ENCODE measurements at places on chromosomes 11 and 22.

GRCh38 chr11:57476047-57476756 lies 15.9 kb downstream of the RTN4RL2 start:
- H3K27ac ChIP-seq = no peak overlapping the region
- no peak overlapping the region for H3K4me3 ChIP-seq
- H3K36me3 ChIP-seq = no peaks in the 10 kb centered on the region
- no peaks in the 10 kb centered on the region for H3K27me3 ChIP-seq
- DNase-seq = no peak
- H3K4me1 ChIP-seq = no peaks in the 10 kb centered on the region

DNA sequence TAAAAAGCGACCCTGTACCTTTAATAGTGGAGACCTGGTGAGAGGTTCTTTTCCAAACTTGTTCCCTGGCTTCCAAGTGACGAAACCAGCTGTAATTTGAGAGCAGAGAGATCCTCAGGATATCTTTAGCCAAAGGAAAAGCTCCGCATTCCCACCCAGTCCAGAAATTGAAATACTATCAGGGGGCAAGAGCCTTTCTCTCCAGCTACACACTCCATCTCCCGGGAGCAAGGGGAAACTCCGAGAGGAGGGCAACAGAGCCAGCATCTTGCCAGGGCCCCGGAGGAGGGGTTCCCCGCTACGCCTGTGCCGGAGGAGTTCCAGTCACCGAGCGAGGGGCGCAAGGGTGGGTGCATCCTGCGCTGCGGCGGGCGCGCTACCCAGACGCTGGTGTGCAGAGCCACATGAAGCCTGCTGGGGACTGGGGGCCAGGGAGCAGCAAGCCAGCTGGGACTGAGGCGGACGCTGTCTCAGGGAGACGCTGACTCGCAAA lies at the start of gene FIBIN:
Gene FIBIN, plus strand, starts transcription at position 148 of the 493 bp plus-strand sequence. CDS start 415 bp downstream, outside the sequence.
- DNase-seq = peak; percentile 69
- H3K27ac ChIP-seq = peak within 1 kb of the TSS; percentile 62
- H3K4me3 ChIP-seq = peak within 1 kb of the TSS; percentile 95
- no peaks in the 10 kb centered on the region for H3K36me3 ChIP-seq
- H3K4me1 ChIP-seq = peaks cover 35% of the 10 kb centered on the region

DNA sequence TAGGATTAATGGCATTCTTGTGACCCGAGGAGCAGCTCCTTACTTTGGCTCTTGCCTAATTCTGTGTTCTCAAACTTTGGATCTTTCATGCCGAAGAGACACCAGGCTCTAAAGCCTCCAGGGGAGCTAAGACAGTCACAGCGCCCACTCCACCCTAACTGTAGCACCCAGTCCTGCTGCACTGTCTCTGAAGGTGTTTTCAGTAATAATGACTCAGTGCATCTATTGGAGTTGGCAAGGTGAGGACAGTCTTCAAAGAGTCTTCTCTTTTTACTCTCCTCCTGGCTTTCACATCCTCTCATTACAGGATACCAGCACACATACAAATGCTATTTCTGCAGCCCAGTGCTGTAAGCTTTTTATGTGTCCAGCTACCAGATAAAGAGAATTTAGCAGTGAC lies 69.4 kb downstream of the PPFIBP2 start:
- H3K4me3 ChIP-seq = no peak overlapping the region
- no peak for DNase-seq

GRCh38 chr22:49087198-49087597 lies 740.5 kb downstream of the BRD1 start:
- no peaks in the 10 kb centered on the region for H3K4me1 ChIP-seq
- no peak overlapping the region for H3K27ac ChIP-seq
- DNase-seq = no peak
- H3K27me3 ChIP-seq = no peaks in the 10 kb centered on the region
- H3K36me3 ChIP-seq = no peaks in the 10 kb centered on the region

- no peak for DNase-seq
- H3K4me1 ChIP-seq = no peaks in the 10 kb centered on the region
- no peak overlapping the region for H3K4me3 ChIP-seq
- no peak overlapping the region for H3K27ac ChIP-seq
Observed at GRCh38 chr11:106625566-106625965, 392.7 kb downstream of the GUCY1A2 start.

- H3K27me3 ChIP-seq = 0 out of 2 replicates have a peak, but pooled peaks cover 4% of the 10 kb centered on the region
- no peaks in the 10 kb centered on the region for H3K36me3 ChIP-seq
- DNase-seq = no peak
- H3K27ac ChIP-seq = no peak overlapping the region
- H3K4me3 ChIP-seq = no peak overlapping the region
Observed at GRCh38 chr11:63448646-63449045, 42.3 kb downstream of the PLAAT5 start.

DNA sequence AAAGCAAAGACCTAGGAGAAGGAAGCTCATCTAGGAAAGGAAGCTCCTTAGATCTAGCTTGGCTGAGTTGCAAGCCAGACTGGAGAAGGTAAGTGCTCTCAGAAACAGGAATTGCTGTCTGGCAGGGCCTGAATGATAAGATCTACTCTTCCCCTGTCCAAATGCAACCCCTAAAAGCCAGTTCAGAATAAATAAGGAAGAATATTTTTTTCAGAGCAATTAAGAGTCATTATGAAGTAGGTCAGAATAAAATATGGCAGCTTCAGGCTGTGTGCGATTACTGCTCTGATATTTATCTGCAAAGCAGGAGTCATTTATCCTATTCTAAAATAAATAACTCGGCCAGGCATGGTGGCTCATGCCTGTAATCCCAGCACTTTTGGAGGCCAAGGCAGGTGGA lies 82.1 kb downstream of the PIWIL4 start:
- H3K4me1 ChIP-seq = peaks cover 17% of the 10 kb centered on the region
- no peaks in the 10 kb centered on the region for H3K36me3 ChIP-seq
- no peaks in the 10 kb centered on the region for H3K27me3 ChIP-seq
- H3K4me3 ChIP-seq = no peak overlapping the region

- DNase-seq = peak; percentile 76
- H3K4me1 ChIP-seq = peaks cover 4% of the 10 kb centered on the region
- no peaks in the 10 kb centered on the region for H3K27me3 ChIP-seq
- H3K27ac ChIP-seq = no peak overlapping the region
Observed at GRCh38 chr22:35842954-35843353, 125.3 kb downstream of the APOL5 start.

- H3K27me3 ChIP-seq = no peaks in the 10 kb centered on the region
- DNase-seq = no peak
- H3K27ac ChIP-seq = no peak overlapping the region
- no peaks in the 10 kb centered on the region for H3K36me3 ChIP-seq
Observed at GRCh38 chr11:91984033-91984584, 240.5 kb upstream of the FAT3 start.

GRCh38 chr22:49352361-49353169 lies 475.1 kb downstream of the BRD1 start:
- no peak for DNase-seq
- no peak overlapping the region for H3K4me3 ChIP-seq
- no peaks in the 10 kb centered on the region for H3K4me1 ChIP-seq
- no peaks in the 10 kb centered on the region for H3K36me3 ChIP-seq
- no peaks in the 10 kb centered on the region for H3K27me3 ChIP-seq
- no peak overlapping the region for H3K27ac ChIP-seq

GRCh38 chr11:9516113-9516512 lies 55.3 kb downstream of the ZNF143 start:
- no peak overlapping the region for H3K27ac ChIP-seq
- no peak overlapping the region for H3K4me3 ChIP-seq
- H3K4me1 ChIP-seq = no peaks in the 10 kb centered on the region
- no peak for DNase-seq
- no peaks in the 10 kb centered on the region for H3K27me3 ChIP-seq

- H3K27ac ChIP-seq = no peak overlapping the region
- DNase-seq = peak; percentile 29
- no peaks in the 10 kb centered on the region for H3K27me3 ChIP-seq
- peaks cover 24% of the 10 kb centered on the region for H3K4me1 ChIP-seq
Observed at GRCh38 chr11:20093775-20094174, 66.5 kb downstream of the DBX1 start.

- peak overlapping the region; percentile 64 for H3K27ac ChIP-seq
- H3K4me3 ChIP-seq = no peak overlapping the region
- peaks cover 54% of the 10 kb centered on the region for H3K4me1 ChIP-seq
- DNase-seq = peak; percentile 86
Observed at GRCh38 chr11:96213500-96213899, 129.5 kb downstream of the MAML2 start.

GRCh38 chr11:43802509-43802908 lies 78.1 kb upstream of the ALKBH3 start:
- peak; percentile 14 for DNase-seq
- no peak overlapping the region for H3K4me3 ChIP-seq
- H3K36me3 ChIP-seq = 0 out of 2 replicates have a peak, but pooled peaks cover 10% of the 10 kb centered on the region
- H3K27ac ChIP-seq = no peak overlapping the region

- no peaks in the 10 kb centered on the region for H3K4me1 ChIP-seq
- DNase-seq = no peak
- H3K27ac ChIP-seq = no peak overlapping the region
- no peak overlapping the region for H3K4me3 ChIP-seq
Observed at GRCh38 chr11:82930734-82931133, 29.2 kb downstream of the DDIAS start.

DNA sequence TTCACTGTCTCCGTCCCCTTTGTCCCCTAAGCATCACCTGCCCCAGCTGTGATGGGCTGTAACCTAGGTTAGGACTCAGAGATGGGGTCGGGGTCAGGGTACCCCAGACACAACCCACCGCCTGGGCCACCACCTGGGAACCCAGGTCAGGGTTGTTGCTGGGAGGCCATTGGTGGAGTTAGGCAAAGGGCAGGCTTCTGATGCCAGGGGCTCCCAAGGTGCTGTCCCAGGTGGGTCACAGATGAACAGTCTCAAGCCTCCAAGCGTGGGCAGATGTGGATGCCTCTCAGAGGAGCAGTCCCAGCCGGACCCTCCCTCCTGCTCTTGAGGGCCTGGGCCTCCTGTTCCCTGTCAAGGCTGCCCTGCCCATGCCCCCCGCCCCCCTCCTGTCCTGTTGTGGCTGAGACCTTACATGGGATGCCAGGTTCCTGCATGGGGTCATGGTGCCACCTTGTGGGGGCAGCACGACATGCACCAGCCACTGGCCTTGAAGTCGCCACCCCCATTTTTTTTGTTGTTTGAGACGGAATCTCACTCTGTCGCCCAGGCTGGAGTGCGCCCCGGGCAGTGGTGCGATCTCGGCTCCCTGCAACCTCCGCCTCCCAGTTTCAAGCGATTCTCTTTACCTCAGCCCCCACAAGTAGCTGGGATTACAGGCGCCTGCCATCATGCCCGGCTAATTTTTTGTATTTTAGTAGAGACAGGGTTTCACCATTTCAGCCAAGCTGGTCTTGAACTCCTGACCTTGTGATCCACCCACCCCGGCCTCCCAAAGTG lies 12.1 kb downstream of the GATD1 start:
- DNase-seq = peak; percentile 66
- peaks cover 6% of the 10 kb centered on the region for H3K4me1 ChIP-seq
- H3K36me3 ChIP-seq = peaks cover 45% of the 10 kb centered on the region

DNA sequence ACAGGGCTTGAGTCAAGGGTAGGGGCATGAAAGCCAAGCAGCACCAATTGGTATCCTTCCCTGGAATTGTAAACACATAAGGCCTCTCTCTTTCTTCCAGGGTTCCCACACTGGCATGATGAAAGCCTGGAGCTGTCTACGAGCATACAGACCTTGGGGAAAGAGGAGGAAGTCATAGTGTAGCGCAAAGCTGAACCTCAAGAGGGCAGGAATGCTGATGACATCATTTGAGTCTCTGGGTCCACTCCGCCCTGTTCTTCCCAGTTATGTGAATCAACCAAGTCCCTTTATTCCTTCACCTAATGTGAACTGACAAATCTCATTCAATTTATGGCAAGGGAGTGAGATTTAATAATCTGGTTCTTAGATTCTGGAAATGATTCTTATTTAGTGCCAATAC lies 266.4 kb upstream of the NCAM1 start:
- no peak overlapping the region for H3K4me3 ChIP-seq
- H3K27ac ChIP-seq = no peak overlapping the region
- no peaks in the 10 kb centered on the region for H3K4me1 ChIP-seq
- H3K36me3 ChIP-seq = no peaks in the 10 kb centered on the region

DNA sequence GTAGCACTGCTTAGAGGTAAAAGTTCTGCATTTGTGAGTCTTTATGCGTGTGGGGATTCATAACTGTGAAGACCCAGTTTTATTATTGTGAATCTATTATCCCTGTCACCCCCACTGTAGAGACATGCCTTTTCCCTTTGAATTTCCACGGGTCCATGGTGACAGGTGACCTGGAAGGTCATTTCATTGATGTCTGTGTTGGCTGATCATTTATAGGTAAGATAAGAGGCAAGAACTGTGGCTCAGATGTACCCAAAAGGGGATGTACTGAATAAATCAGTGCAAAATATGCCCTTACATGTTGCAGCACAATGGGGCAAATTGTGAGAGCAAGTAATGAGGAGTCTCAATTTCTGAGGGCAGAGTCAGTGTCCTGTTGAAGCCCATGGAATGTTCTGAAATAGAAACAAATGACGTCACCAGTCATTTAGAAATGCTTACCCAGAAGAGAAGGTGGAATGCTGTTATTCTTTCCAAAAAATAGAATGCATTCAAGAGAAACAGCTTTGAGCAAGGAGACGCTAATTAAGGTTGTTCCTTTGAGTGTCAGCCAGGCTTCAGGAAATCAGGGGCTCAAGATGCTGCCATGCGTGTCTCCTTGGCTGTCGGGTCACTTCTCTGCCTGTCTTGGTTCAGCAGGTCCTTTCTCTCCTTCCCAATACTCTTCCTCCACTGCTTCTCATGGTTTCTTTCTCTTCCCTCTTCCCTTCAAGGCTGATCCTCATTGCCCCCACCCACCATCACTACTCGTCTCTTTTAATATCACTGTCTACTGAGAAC lies 118.7 kb upstream of the E2F8 start:
- peak; percentile 66 for DNase-seq
- H3K27ac ChIP-seq = no peak overlapping the region
- H3K27me3 ChIP-seq = no peaks in the 10 kb centered on the region
- H3K4me3 ChIP-seq = no peak overlapping the region
- H3K4me1 ChIP-seq = peaks cover 10% of the 10 kb centered on the region

DNA sequence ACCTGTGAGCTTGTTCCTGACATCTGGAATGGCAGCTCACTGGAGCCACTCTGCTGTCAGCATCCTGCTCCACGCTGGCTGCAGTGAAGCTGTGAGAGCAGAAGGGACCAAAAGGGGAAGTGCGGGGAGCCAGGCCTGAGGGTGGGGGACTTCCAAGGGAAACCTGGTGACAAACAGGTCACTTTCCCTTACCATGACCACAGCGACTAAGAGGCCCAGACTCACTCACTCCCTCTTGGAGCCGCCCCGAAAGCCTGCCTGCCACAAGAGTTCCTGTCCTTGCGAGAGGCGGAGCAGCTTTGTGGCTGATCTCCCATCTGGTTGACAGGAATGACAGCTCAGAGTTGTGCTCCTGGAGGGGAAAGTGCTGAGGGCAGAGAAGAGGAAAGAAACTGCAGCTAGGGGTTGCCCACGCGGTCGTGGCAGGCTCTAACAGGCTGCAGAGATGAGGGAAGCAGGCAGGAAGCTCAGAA lies 183.8 kb upstream of the NTM start:
- H3K4me1 ChIP-seq = no peaks in the 10 kb centered on the region
- DNase-seq = peak; percentile 7
- no peaks in the 10 kb centered on the region for H3K36me3 ChIP-seq
- no peak overlapping the region for H3K27ac ChIP-seq
- H3K27me3 ChIP-seq = peaks cover 83% of the 10 kb centered on the region

GRCh38 chr11:26199331-26200095 lies 132.4 kb upstream of the ANO3 start:
- H3K4me3 ChIP-seq = no peak overlapping the region
- H3K36me3 ChIP-seq = no peaks in the 10 kb centered on the region
- H3K4me1 ChIP-seq = peaks cover 17% of the 10 kb centered on the region
- H3K27ac ChIP-seq = no peak overlapping the region

- H3K36me3 ChIP-seq = no peaks in the 10 kb centered on the region
- no peak overlapping the region for H3K27ac ChIP-seq
- no peak overlapping the region for H3K4me3 ChIP-seq
- H3K27me3 ChIP-seq = no peaks in the 10 kb centered on the region
- peaks cover 15% of the 10 kb centered on the region for H3K4me1 ChIP-seq
Observed at GRCh38 chr11:57571606-57572005, 4.1 kb upstream of the UBE2L6 start.

Data from GM23248 (cell line).